ENCODE measurements at places on chromosomes 4 and X. TPM values are rescaled to one million over a fixed set of nuclear protein-coding genes. Genes with fewer than 3 reads are reported as not detected.

BMX gene
- total RNA-seq: not detected

GAGE12H gene
- not detected for total RNA-seq

SYP gene
- 0.92 TPM for total RNA-seq

DNA sequence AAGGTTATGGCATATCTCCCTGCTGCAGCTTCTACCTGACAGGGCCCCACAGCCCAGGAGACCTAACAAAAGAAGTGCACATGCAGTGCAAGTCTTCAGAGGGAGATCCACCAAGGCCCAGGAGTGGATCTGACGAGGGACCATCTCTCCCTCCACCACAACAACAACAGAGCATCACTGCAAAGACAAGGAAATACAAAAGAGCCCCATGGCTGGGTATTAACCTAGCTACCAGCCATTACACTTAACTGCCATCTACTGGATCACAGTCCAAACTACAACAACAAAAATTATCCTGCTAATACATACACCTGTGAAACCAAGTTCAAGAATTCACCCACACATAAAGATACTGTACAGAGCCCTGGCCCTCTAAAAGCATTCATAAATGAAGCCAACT, 280.2 kb upstream of the SLC7A11 start:
- DNase-seq: no peak

All from NCI-H460 (cell line).